ENCODE measurements at places on chromosomes 7 and 10.

- peak; percentile 56 for DNase-seq
Measured at GRCh38 chr7:143884969-143885559, 16.9 kb downstream of the TCAF1 start.

DNA sequence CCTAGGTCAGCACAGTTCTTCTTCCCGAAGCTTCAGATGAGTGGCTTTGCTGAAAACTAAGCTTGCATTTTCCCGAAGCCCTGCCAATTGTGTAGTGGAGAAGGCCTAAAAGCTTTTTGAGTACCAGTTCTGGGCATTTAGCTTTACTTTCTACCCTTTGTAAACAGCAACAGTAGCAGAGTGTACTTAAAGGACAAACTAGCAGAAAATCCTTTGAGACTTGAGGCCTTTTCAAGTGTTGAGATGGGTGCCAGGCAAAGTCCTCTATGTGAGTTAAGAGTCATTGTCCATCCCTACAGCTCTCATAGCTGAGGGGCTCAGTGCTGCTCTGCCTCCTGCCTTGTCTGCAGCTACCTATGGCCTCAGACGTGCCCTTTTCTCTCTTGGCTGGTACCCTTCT lies 368.2 kb downstream of the CCSER2 start:
- DNase-seq, result no peak

DNA sequence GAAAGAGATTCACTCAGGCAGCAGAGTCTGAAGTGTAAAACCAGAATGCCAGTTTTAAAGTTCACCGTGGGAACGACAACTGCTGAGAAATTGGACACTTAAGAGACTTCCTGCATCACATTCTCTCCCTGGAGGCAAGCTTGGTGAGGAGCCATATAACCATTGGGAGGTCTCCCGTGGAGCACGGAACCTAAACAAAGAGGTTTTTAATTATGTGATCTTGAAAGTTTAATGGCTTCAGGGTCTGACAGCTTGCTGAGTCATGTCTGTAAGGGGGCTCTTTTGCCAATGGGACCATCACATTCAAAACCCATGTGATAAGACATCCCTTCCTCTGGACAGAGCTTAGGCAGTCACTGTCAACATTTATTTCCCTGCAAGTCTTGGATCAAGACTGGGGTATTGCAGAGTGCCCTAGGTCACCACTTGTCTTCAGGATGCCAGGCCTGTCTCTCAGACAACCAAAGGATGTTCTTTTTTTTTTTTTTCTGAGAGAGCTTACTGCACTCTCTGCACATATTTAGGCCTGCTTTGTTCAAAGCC lies 674.4 kb downstream of the TYW1 start:
- DNase-seq, result peak; percentile 71

DNA sequence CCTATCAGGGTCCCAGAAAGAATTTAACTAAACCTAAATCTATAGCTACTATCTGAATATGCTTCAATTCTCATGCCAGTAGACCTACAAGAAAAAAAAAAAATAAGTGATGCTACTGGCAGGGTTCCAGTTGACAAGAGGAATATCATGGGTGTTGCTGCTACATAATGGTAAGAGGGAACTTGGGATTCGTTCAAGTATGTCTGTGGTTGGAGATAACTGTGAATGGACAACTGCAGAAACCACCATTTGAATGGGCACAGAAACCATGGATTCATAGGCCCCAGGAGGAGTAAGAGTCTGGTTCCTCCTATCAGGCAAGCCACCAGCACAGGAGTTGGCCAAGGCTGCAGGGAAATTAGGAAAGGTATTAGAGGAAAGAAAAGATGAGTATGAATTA lies 287.6 kb upstream of the HGF start:
- no peak for DNase-seq

DNA sequence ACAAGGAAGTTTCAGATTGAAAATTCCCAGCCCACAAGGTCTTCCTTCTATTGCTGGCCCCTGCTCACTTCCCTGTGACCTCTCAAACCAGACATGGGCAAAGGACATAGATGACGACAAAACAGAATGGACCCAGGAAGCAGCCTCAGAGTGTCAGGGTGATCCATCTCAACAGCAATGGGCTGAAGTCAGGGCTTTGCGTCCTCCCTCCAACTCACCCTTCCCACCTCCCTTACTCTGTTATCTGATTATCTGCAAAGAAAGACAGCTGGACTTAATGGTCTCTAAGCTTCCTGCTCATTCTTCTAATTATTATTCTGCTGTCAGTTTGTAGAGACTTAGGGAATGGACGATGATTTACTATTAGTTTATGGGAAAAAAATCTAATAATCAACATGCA lies 115.9 kb downstream of the PIP4K2A start:
- peak; percentile 53 for DNase-seq

DNA sequence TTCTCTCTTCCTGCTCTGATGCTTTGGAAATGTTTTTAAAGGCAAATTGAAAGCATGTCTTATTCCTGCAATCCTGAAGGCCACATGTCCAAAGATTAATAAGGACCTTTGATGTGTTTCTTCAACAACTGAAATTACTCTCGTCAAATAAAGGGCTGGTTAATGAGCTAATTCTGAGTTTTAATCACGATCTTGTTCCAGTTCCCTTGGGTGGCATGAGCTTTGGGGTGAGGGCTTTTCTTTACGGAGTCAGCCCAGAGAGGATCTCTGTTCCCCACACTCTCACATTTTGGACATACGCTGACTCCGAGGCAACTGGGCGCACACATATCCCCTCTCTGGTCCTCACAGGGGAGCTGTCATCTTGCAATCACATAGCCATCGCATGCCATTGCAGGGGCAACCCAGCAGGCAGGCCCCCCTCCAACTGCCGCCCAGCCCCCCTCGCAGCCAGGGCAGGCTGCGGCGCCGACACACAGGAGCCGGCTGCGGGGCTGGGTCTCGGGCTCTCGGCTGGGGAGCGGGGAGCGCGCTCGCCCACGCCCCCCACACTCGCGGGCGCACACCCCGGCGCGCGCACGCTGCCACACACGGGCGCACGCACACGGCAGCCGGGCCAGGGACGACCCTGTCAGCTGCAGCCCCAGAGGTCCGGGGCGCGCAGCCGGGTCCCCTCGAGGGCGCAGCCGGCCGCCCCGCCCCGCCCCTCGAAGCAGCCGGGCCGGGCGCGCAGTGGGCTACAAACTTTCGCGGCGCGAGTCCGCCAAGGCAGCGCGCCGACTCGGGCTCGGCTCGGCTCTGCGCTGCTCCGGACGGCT lies at the start of gene GDF10:
TSS of gene GDF10 (plus strand) at position 587 of the 818 bp plus-strand sequence. CDS start 455 bp downstream, outside the sequence.
- no peak for DNase-seq

DNA sequence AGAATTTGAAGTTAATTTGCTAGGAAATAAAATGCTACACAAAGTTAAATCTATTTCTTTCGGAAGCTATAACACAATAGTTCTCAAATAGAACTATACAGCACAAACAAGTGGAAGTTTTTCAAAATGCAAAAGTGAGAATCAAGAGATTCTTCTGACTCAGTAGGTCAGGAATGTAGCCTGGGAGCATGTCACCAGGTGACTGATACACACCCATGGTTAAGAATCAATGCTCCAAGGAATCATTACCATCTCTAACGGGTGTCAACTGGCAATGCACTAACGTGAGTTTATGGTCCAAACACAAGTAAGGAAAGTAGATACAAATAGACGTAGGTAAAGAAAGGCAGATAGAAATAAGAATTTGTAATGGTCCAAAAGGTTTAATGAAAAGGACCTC lies 170.5 kb downstream of the SRPK2 start:
- peak; percentile 38 for DNase-seq

GRCh38 chr10:70565556-70566514 lies 36.7 kb downstream of the PRF1 start:
- DNase-seq, result no peak

DNA sequence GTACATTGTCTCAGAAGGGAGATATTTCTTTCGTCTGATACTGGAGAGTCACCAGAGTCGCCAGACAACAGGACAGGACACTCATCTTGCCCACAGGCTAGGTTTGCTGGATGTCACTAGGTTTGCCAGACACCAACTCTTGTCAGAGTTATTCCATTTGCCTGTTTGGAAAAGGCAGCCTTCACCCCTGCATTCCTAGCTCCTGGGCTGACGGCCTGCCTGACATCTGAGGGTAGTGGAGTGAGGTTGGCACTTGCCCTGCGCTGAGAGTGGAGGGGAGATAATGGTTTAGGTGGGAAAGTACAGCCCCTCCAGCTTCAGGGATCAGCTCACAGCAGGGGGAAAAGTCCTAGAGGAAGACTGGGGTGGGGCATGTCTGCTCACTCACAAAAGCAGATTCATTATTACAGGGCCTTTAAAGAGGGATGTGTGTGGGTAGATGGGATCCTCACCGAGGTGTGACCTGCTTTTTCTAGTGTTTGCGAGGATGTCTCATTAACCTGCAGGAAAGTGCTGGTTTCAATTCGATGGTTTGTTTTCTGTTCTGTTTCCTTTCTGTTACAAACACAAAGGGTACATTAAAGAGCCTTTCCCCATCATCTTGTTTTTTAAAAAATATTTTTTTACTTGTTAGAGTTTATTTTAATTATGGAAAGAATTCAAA lies 79.3 kb upstream of the TNS3 start:
- no peak for DNase-seq

- peak; percentile 21 for DNase-seq
Measured at GRCh38 chr10:65571011-65571570, 1354.7 kb upstream of the LRRTM3 start.

DNA sequence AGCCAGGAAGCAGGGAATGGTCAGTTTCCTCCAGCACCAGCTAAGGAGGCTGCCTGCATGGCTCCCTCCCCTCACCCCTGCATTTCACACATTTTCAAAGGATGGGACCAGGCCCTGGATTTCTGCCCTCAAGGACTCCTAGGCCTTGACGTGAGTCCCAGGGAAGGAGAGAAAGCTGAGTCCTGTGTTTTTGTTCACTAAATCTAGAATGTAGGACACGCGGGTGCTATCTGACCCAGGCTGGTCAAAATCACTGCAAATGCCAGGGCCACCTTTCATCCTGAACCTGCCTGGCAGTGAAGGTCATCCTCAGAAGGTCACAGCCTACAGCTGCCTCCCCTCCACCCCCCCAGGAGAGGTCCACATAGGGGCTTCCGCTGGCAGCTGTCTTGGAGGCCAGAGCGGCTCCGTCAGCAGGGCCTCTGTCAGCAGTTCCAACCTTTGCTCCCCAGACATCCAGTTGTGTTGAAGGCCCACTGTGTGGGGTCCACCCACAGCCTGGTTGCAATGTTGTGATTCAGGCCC lies 18.0 kb downstream of the RHBDD2 start:
- DNase-seq, result no peak

GRCh38 chr7:37062560-37062859 lies 338.2 kb upstream of the AOAH start:
- no peak for DNase-seq

- no peak for DNase-seq
Measured at GRCh38 chr7:133623721-133624120, 370.8 kb downstream of the EXOC4 start.

DNA sequence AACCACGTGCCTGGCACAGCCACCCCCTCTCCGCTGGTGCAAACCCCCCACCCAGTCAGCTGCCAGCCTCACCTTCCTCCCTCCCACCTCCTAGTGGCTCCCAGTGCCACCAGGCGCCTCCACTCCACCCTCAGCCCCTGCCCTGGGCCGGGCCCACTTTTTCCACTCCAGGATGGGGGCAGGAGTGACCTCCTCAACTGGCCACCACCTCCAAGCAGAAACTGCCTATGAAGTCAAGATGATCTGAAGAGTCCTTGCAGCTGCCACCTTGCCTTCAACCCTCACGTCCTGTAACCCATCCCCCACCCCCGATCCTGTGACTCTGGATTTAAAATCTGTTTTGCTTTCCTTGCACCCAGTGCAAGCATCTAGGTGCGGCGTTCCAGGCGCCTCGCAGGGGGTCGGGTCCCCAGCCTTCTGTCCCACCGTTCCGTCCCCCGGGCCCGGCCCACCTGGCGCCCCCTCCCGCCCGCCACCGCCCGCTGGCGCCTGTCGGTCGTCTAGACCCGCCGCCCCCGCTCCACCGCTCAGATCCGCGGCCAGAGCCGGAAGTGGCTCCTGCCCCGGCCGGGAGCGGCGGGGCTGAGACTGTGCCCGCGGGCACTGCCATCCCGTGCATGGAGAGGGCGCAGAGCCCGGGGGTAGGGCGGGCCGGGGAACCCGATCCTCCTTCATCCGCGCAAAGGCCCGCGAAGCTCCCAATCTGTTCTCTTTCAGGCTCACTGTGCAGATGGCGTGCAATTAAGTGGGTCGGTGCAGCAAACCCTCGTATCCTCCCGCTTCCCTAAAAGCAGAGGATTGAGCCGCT lies 51.2 kb upstream of the GTF2I start:
- DNase-seq, result peak; percentile 43

DNA sequence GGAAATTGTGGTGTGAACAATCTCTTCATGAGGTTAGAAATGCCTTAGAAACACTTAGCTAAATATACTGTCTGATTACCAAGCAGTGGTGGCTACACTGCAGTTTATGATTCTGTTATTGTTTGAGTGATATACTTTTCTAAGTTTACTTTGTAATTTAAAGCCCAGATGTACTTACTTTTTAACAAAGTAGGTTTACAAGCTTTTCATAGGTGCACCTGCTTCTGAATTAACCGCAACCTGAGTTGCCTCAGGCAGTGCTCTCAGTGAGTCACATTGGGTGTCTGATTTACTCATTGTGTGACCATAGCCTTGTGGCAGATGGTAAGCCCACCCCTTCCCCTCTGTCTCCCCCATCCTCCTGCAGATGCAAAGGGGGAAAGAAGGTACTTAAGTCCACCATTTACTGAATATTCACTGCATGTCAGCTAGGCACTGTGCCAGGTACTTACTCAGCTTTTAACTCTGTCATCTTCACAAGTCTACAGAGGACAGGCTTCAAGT lies 9.0 kb downstream of the MTURN start:
- DNase-seq, result peak; percentile 62

- DNase-seq, result peak; percentile 46
Measured at GRCh38 chr7:23380556-23380955, 81.4 kb downstream of the MALSU1 start.

GRCh38 chr7:107023522-107024151 lies 20.9 kb upstream of the PRKAR2B start:
- DNase-seq, result no peak

GRCh38 chr10:71285180-71285545 lies 33.9 kb upstream of the SLC29A3 start:
- peak; percentile 47 for DNase-seq

GRCh38 chr7:119935418-119936025 lies 337.5 kb upstream of the KCND2 start:
- DNase-seq, result peak; percentile 54

DNA sequence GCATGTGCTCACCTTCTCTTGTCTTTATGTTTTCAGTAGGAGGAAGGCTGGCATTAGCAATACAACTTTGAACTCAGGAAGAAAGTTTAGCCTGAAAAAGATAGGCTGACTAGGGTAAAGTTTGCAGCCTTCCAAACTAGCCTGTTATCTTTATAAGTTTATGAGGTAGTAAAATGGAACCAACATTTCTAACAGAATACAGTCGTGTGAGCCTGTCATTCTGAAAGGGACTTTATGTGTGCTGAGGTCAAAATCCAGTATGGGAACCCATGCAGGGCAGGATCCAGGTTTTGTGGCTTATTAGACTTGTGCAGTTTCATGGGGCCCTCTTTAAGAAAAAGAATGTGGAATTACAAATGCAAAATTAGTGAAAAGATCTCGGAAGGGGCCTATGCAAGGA lies 201.0 kb upstream of the PRPS1L1 start:
- DNase-seq, result no peak

GRCh38 chr7:128362670-128363069 lies 1.2 kb upstream of the PRRT4 start:
- DNase-seq, result peak; percentile 35

All from A172 (cell line).